Progenitor cell of endocrine pancreas (in vitro differentiated cells): ENCODE measurements at places on chromosomes 2 and 18. TPM values are rescaled to one million over a fixed set of nuclear protein-coding genes. Genes with fewer than 3 reads are reported as not detected.

LIMS3 gene
- total RNA-seq, result 0.93 and 1.3 TPM in 2 replicates

DNA sequence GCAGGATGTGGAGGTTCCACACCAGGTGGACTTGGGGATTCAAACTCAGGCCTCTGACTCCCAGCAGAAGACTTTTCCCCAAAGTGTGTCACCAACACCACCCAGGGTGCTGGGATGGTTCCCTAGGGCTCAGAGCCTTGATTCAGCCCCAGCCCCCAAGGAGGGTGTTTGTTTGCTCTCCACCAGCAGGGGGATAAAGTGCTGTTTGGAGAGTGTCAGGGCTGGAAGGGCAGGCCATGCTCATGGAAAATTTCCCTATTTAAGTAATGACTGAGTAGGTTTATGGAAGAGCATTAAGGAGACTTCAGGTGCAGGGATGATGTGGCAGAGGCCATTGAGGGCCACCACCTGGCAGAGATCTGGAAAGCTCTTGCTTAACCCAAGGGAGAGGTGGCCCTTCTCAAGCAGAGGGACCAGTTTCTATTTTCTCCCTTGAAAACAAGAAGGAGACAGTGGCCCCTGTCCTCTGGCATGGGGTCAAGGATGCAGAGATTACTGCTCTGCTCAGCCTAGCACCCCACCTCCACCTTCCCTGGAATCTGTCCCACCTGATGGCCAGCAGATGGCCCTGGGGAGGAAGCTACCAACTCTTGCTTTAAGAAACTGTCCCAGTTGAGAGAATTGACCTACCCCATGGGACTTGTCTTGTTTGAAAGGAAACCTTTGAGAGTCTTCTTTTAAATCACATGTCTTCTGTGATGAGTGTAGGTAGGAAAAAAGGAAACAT is 122.1 kb downstream of the ACOXL start:
- H3K4me1 ChIP-seq, result peaks cover 8% of the 10 kb centered on the region
- peaks cover 3% of the 10 kb centered on the region for H3K27me3 ChIP-seq

DNA sequence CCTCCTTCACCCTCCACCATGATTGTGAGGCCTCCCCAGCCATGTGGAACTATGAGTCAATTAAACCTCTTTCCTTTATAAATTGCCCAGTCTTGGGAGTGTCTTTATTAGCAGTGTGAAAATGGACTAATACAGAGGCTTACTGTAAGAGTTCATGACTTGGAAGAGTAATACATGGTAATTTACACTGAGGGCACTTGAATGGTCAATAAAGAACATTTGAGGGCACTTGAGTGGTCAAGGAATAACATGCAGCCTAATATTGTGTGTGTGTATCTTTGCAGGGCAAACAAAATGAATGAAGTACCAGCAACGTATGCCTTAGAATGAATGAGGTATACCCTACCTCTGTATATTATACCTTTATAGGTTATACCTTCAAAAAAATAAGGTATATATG is 190.4 kb upstream of the SOX11 start:
- DNase-seq, result no peak
- H3K36me3 ChIP-seq, result no peaks in the 10 kb centered on the region
- H3K27me3 ChIP-seq, result peaks cover 4% of the 10 kb centered on the region
- no peak overlapping the region for H3K27ac ChIP-seq

- no peaks in the 10 kb centered on the region for H3K4me1 ChIP-seq
- peaks cover 18% of the 10 kb centered on the region for H3K27me3 ChIP-seq
- DNase-seq, result no peak
- no peak overlapping the region for H3K4me3 ChIP-seq
Observed at GRCh38 chr18:75139226-75139911, 69.6 kb downstream of the PTGR3 start.

- H3K27me3 ChIP-seq, result no peaks in the 10 kb centered on the region
- DNase-seq, result no peak
- no peaks in the 10 kb centered on the region for H3K36me3 ChIP-seq
- H3K27ac ChIP-seq, result no peak overlapping the region
- no peaks in the 10 kb centered on the region for H3K4me1 ChIP-seq
- H3K4me3 ChIP-seq, result no peak overlapping the region
Observed at GRCh38 chr2:135792401-135793150, 44.4 kb downstream of the LCT start.
